ENCODE measurements at places on chromosomes 5 and 9.

- no peak for DNase-seq
These were observed 115.2 kb upstream of the LHFPL2 start for GRCh38 chr5:78763659-78764189.

- no peak for DNase-seq
These were observed 1467.1 kb downstream of the FOXD4L5 start for GRCh38 chr9:63817622-63818518.

- DNase-seq: no peak
These were observed 5.6 kb upstream of the IL7R start for GRCh38 chr5:35850967-35851680.

- no peak for DNase-seq
These were observed 21.3 kb downstream of the SLC12A7 start for GRCh38 chr5:1090538-1090937.

DNA sequence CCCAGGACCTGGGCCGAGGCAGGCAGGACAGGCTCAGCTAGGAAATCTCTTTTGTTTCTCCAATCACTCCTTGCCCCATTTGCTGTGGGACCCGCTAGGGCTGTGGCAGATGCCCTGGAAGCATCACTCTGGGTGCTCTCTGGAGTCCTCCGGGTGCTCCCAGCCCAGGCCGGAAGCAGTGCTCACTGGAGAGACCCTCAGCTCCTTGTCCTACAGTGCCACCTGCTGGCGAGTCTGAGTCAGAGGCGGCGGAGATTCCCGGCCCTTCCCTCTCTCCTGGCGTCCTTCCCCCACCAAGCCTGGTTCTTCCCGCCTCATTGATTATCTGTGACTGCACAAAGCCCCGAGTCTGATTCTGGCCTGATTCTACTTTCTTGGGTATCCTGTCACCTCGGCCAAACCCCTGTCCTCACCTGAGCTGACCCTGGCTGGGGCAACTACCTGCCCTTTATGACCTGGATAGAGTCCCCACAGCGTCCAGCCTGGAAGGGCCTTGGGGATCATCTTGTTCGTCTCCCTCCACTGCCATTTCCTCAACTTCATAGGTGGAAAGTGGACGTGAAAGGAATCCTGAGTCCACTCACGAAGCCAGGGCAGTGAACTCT lies 7.3 kb upstream of the BARHL1 start:
- peak; percentile 92 for DNase-seq

- DNase-seq: no peak
These were observed 21.3 kb upstream of the SERINC5 start for GRCh38 chr5:80277191-80277590.

DNA sequence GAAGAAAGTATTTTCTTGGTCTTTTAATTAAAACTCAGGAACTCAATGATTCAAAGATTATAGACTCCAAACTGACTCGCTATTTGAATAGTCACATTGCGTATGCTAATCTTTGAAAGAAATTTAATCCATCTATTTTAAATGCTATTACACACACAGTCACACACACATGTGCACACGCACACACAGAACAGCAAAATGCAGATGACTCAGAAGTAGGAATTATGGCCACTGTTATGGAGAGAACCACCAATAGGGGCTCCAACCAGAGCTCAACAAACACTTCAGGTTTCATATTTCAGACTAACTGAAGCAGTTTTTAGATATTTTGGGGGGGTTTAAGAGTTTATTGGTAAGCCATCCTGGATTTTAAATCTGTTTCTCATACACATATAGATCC lies 1917.9 kb downstream of the EFNA5 start:
- DNase-seq: peak; percentile 39

- DNase-seq: no peak
These were observed 70.5 kb upstream of the GFPT2 start for GRCh38 chr5:180423598-180423997.

- DNase-seq: no peak
These were observed 13.6 kb downstream of the SEPTIN8 start for GRCh38 chr5:132763181-132764036.

DNA sequence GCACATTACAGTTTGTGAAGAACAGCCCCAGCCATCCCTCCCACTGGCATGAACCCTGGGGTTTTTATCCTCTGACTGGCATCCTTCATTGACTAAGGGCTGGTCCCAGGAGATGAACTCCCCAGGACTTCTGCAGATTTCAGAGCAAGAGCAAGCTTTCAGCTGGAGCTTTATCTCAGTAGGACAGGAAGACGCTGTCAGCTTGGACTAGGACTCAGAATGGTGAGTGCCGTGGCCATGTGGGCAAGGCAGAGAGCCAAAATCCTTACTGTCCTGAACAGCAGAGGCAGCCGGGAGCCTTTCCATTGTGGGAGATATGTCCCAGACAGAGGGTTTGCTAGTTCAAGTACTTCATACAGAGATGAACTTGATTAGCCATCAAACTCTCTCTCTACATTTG lies 3.2 kb upstream of the ACOT12 start:
- DNase-seq: no peak

DNA sequence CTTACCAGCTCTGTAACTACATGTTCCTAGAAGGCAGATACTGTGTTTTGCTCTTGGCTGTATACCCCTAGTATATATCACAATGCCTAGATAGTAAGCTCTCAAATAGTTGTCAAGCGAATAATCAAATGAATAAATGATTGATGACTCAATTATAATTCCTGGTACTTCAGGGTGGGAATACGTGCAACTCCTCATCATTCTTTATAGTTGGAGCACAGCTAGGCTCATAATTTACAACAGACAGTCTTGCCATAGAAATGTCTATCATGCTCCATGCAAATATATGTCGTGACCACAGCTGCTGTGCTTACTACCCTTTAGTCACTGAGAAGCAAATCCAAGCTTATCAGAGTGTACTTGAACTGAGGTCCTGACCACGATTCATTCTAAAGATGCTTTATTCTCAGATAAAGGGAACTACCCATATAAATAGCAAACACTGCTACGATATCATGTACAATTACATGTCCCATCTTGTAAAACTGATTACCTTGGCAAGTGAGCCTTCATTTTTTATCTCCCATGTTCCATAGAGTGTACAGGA lies 52.1 kb downstream of the STRBP start:
- DNase-seq: no peak

GRCh38 chr5:67518227-67518626 lies 321.6 kb upstream of the CD180 start:
- DNase-seq: no peak

DNA sequence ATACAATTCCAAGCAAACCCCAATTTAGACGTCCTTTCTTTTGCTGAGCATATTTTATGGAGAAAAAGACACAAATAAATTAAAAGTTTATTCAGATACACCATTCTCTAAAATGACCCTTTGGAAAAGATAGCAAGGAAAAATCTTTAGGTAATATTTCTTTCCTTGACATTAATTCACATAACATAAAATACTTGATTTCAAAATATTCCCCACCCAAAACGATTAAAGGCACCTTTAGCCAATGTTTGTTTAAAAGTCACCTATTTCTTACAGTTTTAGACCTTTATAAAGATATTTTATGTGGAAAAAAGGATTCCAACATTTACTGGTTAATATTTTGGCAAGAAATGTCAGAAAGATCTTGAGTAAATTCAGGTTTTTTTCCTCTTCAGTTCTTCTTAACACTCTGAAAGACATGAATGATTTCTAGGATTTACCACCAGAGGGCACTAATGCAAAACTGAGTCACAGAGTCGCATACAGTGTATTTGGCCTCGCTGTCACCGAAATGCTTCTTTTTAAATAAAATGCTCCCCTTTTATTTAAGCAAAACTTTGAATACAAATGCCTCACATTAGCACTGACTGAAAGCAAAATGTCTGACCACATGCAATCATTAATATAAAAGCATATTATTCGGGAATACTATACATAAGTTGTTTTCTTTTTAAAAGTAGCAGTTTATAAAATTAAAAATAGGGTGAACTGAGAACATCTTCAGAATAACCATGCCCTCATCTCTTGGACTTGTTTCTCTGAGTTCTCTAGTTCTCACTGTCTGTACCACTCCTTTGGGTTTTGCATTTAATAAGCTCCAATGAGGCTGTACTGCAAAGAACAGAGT lies 122.5 kb downstream of the SLC1A3 start:
- DNase-seq: peak; percentile 78

- DNase-seq: no peak
These were observed 9.8 kb downstream of the GTF3C4 start for GRCh38 chr9:132679946-132680625.

DNA sequence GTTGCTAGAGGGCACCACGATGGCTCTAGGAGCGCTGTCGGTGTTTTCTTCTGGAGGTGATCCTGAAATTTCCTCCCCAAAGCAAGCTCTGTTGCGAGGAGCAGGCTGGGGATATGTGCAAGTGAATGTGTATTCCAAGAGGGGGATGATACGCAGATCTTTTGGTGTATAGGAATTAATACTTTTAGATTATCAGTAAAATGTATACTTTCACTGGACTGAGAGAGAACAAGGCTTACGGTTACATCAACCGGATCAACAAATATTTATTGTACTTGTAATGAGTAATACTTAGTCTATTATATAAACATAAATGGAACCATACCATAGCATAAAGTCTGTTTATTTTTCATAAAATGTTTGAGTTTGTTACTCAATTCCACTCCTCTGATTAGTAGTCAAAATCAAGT lies 632 bp upstream of the PRKAA1 start:
- DNase-seq: no peak

- no peak for DNase-seq
These were observed 49.6 kb downstream of the ANKDD1B start for GRCh38 chr5:75660678-75661465.

DNA sequence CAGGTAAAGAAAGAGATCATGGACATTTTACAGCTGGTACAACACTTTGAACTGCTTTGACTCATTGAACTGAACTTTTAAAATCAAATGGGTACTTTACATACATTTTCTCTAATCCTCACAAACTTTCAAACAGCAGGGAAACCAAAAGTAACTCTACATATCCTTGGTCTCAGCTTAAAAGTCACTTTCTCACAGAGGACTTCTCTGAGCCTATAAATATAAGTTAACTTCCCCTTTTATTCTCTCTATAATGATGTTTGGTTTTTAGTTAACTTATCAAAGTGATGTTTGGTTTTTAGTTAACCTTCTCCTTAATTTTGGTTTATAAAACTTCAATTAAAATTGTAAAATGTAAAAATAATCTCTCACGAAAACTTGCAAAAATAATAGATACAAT lies 209.8 kb downstream of the MCTP1 start:
- no peak for DNase-seq

- no peak for DNase-seq
These were observed 268.0 kb downstream of the DNAH5 start for GRCh38 chr5:13676531-13676930.

DNA sequence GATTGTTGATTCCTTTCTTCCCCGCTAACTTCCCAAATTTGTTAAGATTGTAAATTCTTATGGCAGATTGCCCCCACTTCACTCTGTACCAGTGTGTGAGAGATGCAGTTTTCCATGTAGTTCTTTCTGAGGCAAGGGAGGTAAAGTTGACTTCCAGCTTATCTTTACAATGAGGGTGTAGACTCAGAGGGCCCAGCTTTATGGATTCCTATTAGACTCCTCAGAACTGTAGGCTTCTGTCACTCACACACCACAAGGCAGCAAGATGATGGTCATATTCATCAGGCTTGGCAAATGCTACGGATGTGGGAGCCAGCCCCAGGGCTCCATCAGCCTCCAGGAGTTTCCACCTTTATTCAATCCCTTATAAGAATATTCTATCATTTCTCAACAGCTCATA lies 461.9 kb upstream of the KLF4 start:
- no peak for DNase-seq

DNA sequence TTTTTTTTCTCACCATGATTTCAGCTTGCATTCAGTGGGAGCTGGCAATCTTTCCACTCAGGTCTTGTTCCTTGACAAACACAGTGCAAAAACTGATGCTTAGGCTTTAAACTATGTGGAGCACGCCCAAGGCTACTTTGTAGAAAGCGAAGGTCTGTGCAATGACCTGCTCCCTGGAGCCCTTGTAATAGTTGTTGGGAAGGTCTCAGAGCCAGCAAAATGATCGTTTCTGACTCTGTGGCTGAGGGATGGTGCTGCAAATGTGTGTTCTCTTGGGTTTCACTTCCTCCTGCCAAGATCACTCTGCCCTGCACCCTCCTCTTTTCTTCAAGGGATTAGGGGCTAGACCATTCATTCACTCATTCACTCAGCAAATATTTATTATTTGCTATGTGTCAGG lies 249.7 kb upstream of the MAP3K1 start:
- DNase-seq: no peak

GRCh38 chr5:163089230-163089629 lies 348.2 kb upstream of the CCNG1 start:
- DNase-seq: no peak

DNA sequence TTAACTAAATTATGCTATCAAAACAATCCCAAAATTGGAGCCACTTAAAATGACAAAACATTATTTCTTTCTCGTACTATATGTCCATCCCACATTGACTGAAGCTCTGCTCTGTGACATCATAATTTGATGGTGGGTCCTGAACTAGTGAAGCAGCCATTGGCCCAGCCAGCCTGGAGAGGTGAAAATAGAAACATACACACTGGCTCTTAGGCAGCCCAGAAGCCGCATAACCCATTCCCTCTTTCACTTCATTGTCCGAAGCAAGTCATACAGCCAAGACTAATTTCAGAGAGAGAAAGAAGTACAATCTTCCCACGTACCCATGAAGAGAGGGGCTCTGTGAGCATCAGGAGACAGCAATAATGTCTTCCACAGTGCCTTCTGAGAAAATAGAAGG lies 342.5 kb downstream of the NFIB start:
- DNase-seq: no peak

- no peak for DNase-seq
These were observed 243.4 kb upstream of the RAI14 start for GRCh38 chr5:34412736-34413135.

GRCh38 chr5:156393980-156394379 lies 67.0 kb downstream of the SGCD start:
- DNase-seq: no peak

- peak; percentile 45 for DNase-seq
These were observed 4.9 kb upstream of the TRAF1 start for GRCh38 chr9:120931231-120932085.

- no peak for DNase-seq
These were observed 85.6 kb downstream of the PSD2 start for GRCh38 chr5:139881143-139881733.

GRCh38 chr5:64532212-64532611 lies 26.4 kb downstream of the RGS7BP start:
- DNase-seq: peak; percentile 41

DNA sequence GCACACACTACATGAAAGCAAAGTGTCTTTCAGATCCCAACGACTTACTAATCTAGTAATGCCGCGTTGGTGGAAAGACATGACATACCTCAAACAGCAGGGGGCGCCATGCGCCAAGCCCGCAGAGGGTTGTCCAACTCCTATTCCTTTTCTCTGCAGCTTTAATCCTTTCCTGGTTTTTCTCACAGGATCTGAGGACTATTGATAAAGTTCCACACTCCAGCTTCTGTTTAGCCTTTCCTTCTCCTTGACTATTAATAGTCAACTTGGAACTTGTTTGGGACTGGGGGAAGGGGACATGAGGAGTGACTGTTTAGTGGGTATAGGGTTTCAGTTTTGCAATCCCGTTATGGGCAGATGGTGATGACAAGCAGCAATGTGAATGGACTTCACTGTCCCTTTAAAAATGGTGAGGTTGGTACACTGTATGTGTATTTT lies 62.9 kb downstream of the OTULIN start:
- peak; percentile 90 for DNase-seq

GRCh38 chr9:116075191-116075590 lies 78.4 kb upstream of the PAPPA start:
- DNase-seq: no peak
